H4 (cell line): ENCODE measurements at places on chromosomes 5 and 9.
A peak's percentile ranks its signal among the peaks of the same experiment; 100 is the strongest.

DNA sequence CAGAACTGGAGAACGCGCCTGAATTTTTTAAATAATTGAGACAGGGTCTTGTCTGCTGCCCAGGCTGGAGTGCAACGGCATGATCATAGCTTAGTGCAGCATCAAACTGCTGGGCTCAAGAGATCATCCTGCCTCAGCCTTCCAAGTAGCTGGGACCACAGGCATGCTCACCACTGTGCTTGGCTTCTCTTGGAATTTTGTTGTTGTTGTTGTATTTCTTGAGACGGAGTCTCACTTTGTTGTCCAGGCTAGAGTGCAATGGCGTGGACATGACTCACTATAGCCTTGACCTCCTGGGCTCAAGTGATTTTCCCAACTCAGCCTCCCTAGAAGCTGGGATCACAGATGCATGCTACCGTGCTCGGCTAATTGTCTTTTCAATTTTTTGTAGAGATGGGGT is 58.4 kb upstream of the DAB2IP start:
- DNase-seq = no peak

GRCh38 chr9:42396318-42396717 is 212.9 kb downstream of the SPATA31A6 start:
- DNase-seq = no peak

DNA sequence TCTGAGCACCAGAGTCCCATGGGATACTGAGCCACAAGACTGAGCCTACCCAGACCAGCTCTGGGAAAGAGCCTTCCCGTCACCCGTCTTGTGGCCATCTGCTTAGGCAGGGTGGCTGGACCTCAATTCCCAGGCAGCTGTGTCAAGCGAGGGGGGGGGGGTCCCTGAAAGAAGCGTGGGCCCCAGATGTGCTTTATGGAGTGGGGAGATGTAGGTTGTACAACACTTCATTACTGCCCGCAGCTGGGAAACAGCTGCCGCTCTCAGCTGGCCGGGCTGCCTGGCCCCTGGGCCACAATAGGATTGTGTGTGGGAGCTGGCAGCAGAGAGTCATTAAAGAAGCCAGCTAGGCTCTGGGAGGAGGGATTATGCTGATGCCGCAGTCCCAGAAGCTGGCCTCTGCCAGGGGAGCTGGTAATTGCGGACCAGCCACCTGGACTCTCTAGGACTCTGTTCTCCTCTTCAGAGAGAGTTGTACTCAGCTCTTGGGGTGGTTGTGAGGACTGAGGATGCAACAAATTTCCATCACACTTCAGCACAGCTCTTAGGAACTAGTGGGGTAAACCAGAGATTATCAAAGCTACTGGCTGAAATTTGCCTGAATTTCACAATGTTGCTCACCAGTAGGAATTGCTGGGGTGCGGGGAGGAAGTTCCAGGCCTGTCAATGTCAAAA is 145.4 kb downstream of the GADD45G start:
- DNase-seq = no peak

DNA sequence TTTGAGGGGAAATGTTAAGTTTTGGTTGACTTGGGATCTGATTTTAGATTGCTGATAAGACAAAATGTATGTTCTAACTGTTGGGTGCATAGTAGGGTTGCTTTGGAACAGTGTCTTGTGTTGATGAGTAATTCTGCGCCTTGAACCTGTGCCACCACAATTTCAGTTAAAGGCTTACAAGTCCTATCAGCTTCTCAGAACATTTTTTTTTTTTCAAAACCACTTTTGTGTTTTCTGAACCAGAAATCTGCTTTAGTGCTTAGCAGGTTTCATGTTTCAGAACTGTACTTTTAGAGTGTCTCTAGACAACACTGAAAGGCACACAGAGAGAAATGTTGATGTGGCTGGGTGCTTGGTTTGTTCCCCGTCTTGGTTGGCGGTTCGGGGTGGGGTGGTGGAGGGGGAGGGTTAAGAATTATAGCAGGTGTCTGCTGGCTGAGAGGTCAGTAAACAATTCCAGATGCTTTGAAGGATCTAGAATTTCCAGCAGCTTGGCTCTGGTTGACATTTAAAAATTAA is 84.6 kb downstream of the ANKRD55 start:
- no peak for DNase-seq

- peak; percentile 32 for DNase-seq
Observed at GRCh38 chr5:38497946-38498345, 58.5 kb downstream of the LIFR start.
